Activated T-helper 17 cell treated with anti-CD3 and anti-CD28 coated beads, Interleukin-2, amount 50 U/mL, for 72 hours (primary cell): ENCODE measurements at places on chromosomes 5 and 9.

DNA sequence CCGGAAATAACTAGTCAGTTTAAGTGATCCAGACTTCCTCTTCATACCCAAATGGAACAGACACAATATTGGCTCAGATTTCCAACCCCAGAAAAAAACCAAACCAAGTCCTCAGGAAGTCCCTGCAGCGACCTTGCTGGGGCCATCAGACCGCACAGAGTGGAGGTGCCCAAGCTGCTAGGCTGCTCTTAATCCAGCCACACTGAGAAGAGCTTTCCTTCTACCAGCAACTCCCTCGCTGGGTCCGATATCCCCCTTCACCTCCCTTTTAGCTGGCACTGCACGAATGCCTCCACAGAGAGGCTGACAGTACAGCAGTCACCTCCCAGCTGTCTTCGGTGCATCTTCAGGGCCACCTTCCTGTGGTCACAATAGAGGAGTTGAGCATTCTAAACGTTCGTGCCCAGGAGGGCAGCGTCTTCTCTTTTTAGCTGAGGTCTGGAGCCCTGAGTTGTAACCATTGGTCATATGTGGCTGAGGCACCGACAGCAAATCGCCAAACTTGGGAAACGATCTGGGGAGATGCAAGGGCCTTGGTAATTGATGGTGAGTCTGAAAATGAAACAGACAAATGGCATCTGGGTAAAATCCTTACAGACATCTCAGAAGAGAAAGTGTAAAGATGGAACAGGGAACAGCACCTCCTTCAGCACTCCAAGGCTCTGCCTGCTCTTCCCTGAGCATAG lies 5.7 kb downstream of the NAIF1 start:
- H3K36me3 ChIP-seq: no peaks in the 10 kb centered on the region
- peaks cover 16% of the 10 kb centered on the region for H3K4me1 ChIP-seq
- H3K27ac ChIP-seq: peak overlapping the region; percentile 84
- H3K27me3 ChIP-seq: no peaks in the 10 kb centered on the region
- peak overlapping the region; percentile 78 for H3K4me3 ChIP-seq

GRCh38 chr5:32511776-32512374 lies 67.3 kb upstream of the ZFR start:
- H3K36me3 ChIP-seq: no peaks in the 10 kb centered on the region
- H3K27ac ChIP-seq: no peak overlapping the region
- H3K27me3 ChIP-seq: no peaks in the 10 kb centered on the region
- no peaks in the 10 kb centered on the region for H3K4me1 ChIP-seq

DNA sequence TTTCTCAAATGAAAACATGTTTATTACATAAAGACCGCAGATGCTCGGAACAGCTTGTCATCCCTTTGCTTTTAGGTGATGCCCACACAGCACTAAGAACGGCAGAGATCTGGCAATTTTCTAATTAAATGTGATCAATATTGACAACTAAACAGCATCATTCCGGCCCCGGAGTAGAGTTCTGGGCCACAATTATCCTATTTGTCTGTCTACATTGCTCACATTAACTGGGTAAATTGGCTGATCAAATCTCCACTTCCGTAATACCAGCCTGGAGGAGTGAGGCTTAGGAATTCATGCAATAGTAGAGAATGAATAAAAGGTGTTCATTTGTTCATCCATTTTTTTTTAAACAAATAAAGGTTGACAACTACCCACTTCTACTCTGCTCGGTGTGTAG lies 245.1 kb upstream of the C9orf72 start:
- no peaks in the 10 kb centered on the region for H3K36me3 ChIP-seq
- H3K27ac ChIP-seq: no peak overlapping the region
- H3K27me3 ChIP-seq: no peaks in the 10 kb centered on the region
- no peaks in the 10 kb centered on the region for H3K4me1 ChIP-seq

- H3K4me3 ChIP-seq: no peak overlapping the region
- no peaks in the 10 kb centered on the region for H3K36me3 ChIP-seq
- H3K27ac ChIP-seq: no peak overlapping the region
- H3K27me3 ChIP-seq: no peaks in the 10 kb centered on the region
Observed at GRCh38 chr5:10140195-10140973, 109.3 kb downstream of the ATPSCKMT start.

DNA sequence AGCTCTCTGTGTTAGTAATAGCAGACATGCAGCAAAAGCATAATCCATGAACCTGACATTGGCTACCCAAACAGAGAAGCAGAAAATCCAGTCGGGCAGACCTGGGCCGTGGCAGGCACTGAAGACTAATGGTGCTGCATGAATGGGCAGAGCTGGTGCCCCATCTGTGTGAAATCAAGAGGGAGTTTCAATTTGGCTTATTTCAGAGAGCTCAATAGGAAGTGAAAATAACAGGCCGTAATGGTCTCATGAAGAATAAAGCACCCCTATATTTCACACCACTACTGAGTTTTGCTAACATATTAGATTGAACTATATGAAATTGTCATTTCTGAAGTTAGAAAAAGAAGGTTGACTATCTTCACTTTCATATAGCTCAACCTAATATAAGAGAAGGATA lies 149.7 kb downstream of the ENC1 start:
- no peak for ATAC-seq
- H3K27me3 ChIP-seq: peaks cover 15% of the 10 kb centered on the region
- H3K4me3 ChIP-seq: no peak overlapping the region
- no peaks in the 10 kb centered on the region for H3K36me3 ChIP-seq
- H3K27ac ChIP-seq: no peak overlapping the region

DNA sequence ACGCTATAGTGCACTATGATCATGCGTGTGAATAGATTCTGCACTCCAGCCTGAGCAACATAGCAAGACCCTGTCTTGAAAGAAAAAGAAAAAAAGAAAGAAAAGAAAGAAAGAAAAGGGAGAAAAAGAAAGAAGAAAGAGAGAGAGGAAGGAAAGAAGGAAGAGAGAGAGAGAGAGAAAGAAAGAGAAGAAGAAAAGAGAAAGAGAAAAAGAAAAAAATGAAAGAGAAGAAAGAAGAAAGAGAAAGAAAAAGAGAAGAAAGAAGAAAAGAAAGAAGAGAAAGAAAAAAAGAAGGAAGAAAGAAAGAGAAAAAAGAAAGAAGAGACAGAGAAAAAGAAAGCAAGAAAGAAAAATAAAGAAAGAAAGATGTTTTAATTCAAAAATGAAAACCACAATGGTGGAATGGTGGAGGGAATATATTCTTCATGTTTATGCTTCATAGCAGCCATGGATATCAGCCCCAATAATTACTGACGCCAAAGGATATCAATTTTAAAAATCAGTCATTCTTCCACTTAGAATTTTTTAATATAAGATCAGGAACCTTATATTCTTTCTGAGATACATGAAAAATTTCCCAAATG lies 168.7 kb upstream of the TBCA start:
- H3K4me1 ChIP-seq: no peaks in the 10 kb centered on the region
- no peak for ATAC-seq
- H3K36me3 ChIP-seq: no peaks in the 10 kb centered on the region

- H3K4me3 ChIP-seq: no peak overlapping the region
- no peaks in the 10 kb centered on the region for H3K36me3 ChIP-seq
- ATAC-seq: no peak
- peaks cover 18% of the 10 kb centered on the region for H3K27me3 ChIP-seq
- no peaks in the 10 kb centered on the region for H3K4me1 ChIP-seq
- H3K27ac ChIP-seq: no peak overlapping the region
Observed at GRCh38 chr9:88936668-88937067, 54.6 kb upstream of the S1PR3 start.

GRCh38 chr5:39654715-39655114 lies 229.9 kb upstream of the DAB2 start:
- H3K27ac ChIP-seq: no peak overlapping the region
- no peak for ATAC-seq
- peaks cover 6% of the 10 kb centered on the region for H3K27me3 ChIP-seq
- no peak overlapping the region for H3K4me3 ChIP-seq
- no peaks in the 10 kb centered on the region for H3K36me3 ChIP-seq

DNA sequence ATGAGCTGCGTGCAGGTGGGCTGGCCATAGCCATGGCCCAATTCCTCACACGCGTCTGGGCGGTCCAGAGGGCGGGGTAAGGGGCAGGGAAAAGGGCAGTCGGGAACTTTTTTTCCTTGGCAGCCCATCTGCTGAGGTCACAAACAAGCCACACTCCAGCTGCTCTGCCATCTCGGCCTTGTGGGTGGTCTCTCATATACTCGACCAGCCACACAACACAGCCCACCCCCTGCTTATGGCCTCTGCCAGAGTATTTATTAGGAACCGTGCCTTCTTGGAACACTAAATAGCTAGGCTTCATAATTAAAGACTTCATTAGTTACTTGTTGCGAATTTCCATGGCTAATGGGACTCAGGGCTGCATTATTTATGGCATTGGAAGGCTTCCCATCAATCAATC lies 98.5 kb upstream of the LHFPL2 start:
- H3K4me1 ChIP-seq: no peaks in the 10 kb centered on the region
- no peak for ATAC-seq
- no peak overlapping the region for H3K4me3 ChIP-seq
- no peak overlapping the region for H3K27ac ChIP-seq
- H3K27me3 ChIP-seq: no peaks in the 10 kb centered on the region

GRCh38 chr9:84990416-84990815 lies 320.9 kb downstream of the NTRK2 start:
- no peaks in the 10 kb centered on the region for H3K36me3 ChIP-seq

GRCh38 chr5:158869092-158869491 lies 230.6 kb downstream of the EBF1 start:
- H3K27ac ChIP-seq: no peak overlapping the region
- ATAC-seq: no peak
- no peak overlapping the region for H3K4me3 ChIP-seq
- H3K27me3 ChIP-seq: peaks cover 8% of the 10 kb centered on the region

- peaks cover 7% of the 10 kb centered on the region for H3K27me3 ChIP-seq
- no peaks in the 10 kb centered on the region for H3K36me3 ChIP-seq
- H3K4me3 ChIP-seq: no peak overlapping the region
- ATAC-seq: no peak
Observed at GRCh38 chr5:180684623-180685161, 35.3 kb upstream of the FLT4 start.

DNA sequence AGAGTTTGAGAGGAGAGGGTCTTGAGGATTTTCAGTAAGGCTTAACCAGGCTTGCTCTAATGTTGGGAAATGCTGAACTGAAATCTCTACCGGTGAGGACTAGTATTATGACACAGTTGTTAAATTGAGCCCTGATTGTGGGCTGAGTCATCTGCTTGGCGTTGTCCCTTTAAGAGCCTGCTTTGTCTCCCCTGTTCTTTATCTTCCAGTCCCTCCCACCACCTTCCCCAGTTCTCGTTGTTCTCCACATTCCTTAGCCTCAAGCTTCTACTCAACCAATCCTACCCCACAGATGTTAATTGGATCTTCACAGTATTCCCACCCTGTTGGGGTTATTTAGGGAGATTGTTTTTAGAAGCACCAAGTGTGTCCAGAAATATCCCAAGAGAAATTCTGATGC lies 57.6 kb downstream of the ANKRD55 start:
- H3K27ac ChIP-seq: no peak overlapping the region
- peaks cover 10% of the 10 kb centered on the region for H3K27me3 ChIP-seq
- H3K4me1 ChIP-seq: no peaks in the 10 kb centered on the region
- no peaks in the 10 kb centered on the region for H3K36me3 ChIP-seq
- no peak overlapping the region for H3K4me3 ChIP-seq

DNA sequence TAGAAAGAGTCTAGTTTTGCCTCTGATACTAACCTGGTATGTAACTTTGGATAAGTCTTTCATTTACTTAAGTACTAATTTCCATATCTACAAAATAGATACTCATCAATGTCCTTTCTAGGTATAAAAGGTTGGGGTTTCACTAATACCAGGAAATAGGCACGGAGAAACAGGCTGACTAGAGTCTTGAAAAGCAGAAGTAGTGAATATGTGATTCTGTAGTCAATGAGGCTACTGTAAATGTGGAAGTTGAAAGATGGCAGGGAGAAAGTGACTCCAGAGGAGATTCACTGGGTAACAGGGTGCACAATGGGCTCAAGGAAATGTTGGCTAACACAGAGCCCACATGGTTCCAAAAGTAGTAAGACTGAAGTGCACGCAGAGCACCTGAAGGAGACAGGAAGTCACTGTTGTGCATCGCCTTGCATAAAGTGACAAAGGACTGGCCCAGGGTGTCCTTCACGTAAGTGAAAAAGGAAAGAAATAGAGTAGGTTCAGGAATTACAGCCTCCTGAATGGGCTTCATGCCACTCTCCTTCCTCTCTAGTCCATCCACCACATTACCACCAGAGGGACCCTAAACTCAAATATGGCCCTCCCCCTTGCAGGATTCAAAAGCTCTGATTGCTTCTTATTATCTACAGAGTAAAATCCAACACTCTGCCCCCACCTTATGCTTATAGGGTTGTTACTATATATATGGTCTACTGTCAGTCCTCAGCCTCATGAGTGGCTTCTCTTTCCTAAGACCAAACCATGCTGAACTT lies 288.0 kb upstream of the SMARCA2 start:
- no peak overlapping the region for H3K4me3 ChIP-seq
- H3K36me3 ChIP-seq: no peaks in the 10 kb centered on the region
- ATAC-seq: peak; percentile 40
- H3K4me1 ChIP-seq: no peaks in the 10 kb centered on the region
- no peak overlapping the region for H3K27ac ChIP-seq

GRCh38 chr9:99113414-99114048 lies 8.6 kb downstream of the TGFBR1 start:
- peak; percentile 38 for ATAC-seq
- no peaks in the 10 kb centered on the region for H3K27me3 ChIP-seq
- peak overlapping the region; percentile 63 for H3K27ac ChIP-seq
- H3K4me3 ChIP-seq: peak overlapping the region; percentile 73
- peaks cover 7% of the 10 kb centered on the region for H3K36me3 ChIP-seq
- H3K4me1 ChIP-seq: peaks cover 55% of the 10 kb centered on the region

- H3K36me3 ChIP-seq: peaks cover 90% of the 10 kb centered on the region
- ATAC-seq: no peak
- peaks cover 15% of the 10 kb centered on the region for H3K4me1 ChIP-seq
- H3K27me3 ChIP-seq: no peaks in the 10 kb centered on the region
- H3K27ac ChIP-seq: no peak overlapping the region
Observed at GRCh38 chr5:76617229-76617628, 6.0 kb downstream of the F2RL2 start.

- peaks cover 12% of the 10 kb centered on the region for H3K27me3 ChIP-seq
- H3K27ac ChIP-seq: no peak overlapping the region
- no peaks in the 10 kb centered on the region for H3K36me3 ChIP-seq
Observed at GRCh38 chr5:39674209-39675082, 249.7 kb upstream of the DAB2 start.

DNA sequence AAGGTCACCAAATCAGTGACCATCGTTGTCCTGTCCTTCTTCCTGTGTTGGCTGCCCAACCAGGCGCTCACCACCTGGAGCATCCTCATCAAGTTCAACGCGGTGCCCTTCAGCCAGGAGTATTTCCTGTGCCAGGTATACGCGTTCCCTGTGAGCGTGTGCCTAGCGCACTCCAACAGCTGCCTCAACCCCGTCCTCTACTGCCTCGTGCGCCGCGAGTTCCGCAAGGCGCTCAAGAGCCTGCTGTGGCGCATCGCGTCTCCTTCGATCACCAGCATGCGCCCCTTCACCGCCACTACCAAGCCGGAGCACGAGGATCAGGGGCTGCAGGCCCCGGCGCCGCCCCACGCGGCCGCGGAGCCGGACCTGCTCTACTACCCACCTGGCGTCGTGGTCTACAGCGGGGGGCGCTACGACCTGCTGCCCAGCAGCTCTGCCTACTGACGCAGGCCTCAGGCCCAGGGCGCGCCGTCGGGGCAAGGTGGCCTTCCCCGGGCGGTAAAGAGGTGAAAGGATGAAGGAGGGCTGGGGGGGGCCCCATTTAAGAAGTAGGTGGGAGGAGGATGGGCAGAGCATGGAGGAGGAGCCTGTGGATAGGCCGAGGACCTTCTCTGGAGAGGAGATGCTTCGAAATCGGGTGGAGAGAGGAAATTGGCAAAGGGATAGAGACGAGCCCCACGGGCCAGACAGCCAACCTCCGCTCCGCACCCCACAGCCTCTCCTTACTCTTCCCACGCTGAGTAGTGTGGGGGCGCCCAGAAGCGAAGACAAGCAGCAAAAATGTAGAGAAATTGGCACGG lies 1.7 kb downstream of the RXFP3 start:
- H3K36me3 ChIP-seq: no peaks in the 10 kb centered on the region
- peaks cover 45% of the 10 kb centered on the region for H3K27me3 ChIP-seq
- no peak overlapping the region for H3K27ac ChIP-seq
- H3K4me3 ChIP-seq: no peak overlapping the region
- H3K4me1 ChIP-seq: no peaks in the 10 kb centered on the region
